Foreskin fibroblast (primary cell): ENCODE measurements at places on chromosomes 6 and 20.

- DNase-seq = peak; percentile 12
Measured at GRCh38 chr20:24497851-24498250, 28.4 kb downstream of the SYNDIG1 start.

GRCh38 chr6:132713352-132714134 lies at the start of gene VNN1:
VNN1 (minus strand) TSS chr6:132714055; CDS start chr6:132714035, 20 bp downstream.
- peak; percentile 34 for DNase-seq

- peak; percentile 78 for DNase-seq
Measured at GRCh38 chr20:7742479-7742878, 197.8 kb downstream of the HAO1 start.

- no peak for DNase-seq
Measured at GRCh38 chr20:58874469-58874868, 22.0 kb downstream of the GNAS start.

GRCh38 chr6:21213492-21213891 lies 380.1 kb upstream of the SOX4 start:
- no peak for DNase-seq

DNA sequence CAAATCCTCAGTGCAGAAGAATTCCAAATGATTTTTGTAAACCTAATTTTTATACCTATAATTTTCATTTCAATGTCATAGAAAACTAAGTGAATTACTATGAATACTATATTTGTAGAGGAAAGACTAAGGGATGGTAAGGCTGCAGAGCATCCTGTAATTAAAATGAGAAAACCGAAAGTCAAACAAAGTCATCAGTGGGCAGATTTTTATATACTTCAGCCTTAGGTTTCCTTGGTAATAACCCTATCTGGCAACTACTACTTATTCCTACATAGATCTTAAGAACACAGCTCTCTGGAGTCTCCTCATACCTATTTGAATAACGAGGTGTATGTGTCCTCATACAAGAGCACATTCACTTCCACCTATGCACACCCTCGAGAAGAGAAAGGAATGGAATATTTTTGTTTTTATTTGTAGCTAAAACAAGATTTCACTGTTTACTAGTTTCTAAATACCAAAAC lies 117.9 kb upstream of the SGK1 start:
- DNase-seq = no peak

DNA sequence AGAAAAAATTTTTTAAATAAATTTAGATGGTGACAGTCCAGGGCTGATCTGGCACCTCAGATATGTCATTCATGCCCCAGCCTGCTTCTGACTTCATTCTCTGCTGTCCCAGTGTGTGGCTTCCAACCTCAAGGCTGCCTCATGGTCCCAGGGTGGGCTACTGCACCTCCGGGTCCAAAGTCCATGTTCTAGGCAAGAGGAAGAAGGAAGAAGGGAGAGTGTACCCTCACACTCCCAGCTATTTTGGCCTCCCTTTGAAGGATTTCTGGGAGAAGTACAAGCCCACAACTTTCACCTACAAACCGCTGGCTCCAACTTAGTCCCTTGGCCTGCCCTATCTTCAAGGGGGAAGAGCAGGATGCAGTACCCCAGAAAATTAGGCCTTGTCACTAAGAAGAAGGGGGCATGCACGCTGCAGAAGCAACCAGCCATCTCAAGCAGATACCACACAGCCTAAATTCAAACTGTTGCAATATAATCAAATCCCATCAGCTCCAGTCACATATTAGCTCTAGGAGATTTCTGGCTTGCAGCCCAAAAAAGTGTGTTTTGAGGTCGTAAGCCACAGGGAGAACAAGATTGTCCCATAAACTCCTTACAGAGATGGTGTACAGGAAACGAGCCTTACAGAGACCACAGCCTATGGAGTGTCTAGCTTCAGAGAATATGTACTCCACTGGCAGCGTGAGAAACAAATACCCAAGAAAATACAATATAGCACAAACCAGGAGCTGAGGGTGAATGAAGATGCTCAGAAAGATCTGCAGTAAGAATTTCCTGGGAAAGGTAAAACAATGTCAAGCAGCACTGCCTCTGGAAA lies 906 bp upstream of the BTN3A2 start:
- peak; percentile 45 for DNase-seq

- no peak for DNase-seq
Measured at GRCh38 chr6:139473731-139474130, 99.3 kb upstream of the CITED2 start.

DNA sequence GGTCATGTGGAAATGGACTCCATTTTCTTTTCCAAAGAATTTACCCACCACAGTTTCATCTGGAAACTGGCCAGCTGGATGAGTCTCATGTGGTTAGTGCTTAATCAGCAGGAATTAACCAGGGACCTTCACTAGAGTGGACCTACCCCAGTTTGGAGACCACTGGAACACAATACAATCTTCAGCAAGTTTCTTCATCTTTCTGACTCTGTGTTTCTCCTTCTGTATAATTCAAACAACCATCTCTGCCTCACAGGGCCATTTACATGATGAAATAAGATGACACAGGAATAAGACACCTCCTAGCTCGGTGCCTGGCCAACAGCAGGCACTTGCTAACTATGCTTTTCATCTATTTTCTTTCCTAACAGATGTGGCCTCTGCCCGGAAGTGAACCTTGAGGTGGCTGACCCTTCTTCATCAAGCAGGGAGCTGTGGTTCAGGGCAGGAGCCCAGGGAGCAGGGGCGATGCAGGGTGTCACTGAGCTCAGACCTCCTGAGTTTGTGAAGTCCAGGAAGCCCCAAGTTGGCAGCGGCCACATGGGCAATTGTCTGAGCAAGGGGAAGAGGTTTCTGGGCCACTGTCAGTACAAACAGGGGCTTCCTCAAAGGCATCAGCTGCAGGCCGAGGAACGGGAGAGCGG lies 98.8 kb downstream of the SOD2 start:
- peak; percentile 86 for DNase-seq

DNA sequence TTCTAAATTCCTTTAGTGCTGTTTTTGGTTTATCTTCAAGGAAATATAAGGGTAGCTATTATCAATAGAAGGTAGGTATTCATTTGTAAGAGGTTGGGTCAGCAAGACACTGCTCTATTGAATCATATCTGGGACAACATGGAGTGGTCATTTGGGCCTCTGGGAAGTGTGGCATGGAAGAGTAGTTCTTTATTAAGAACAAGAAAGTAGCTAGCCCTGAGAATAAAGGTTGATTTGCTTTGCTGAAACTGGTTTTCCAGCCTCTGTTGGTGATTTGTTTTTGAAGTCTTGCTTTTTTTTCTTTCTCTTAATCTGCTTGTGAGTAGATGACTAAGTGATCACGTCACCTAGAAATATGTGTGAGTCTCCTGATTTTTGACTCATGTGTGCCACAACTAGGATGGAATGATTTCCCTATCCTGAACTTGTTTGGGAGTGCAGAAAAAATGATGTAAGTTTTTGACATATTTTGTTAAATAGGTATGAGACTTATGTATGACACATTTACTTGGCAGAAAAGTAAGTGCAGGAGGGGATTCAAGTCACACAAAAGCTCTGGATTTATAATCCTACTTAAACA lies 381.8 kb downstream of the CENPW start:
- peak; percentile 88 for DNase-seq

- no peak for DNase-seq
Measured at GRCh38 chr6:24694198-24694597, 24.8 kb downstream of the C6orf62 start.

DNA sequence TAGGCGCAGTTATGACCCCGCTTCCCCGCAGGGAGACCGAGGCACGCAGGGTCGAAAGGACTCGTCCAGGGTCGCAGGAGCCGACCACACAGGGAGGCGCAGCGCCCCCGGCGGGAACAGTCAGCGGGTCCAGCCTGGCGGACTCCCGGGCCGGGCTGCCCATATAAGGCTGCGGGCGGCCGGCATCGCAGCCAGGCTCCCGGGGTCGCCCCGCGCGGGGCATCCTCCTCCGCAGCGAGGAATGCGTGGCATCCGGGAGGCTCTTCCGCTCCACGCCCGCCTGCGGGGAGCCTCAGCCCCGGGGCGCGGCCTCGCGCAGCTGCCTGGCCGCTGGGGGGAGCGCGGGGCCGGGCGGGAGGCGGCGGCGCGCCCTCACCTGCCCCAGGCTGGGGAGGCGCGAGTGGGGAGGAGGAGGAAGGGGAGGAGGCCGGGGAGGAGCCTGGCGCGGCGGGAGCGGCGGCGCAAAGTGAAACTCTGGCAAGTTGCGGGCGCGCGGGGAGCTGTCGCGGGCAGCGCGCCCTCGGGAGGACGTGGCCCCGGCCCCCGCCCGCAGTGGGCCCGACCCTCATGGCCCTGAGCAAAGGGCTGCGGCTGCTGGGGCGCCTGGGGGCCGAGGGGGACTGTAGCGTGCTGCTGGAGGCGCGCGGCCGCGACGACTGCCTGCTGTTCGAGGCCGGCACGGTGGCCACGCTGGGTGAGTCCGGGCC lies at the start of gene SYNJ2:
Gene SYNJ2 (plus strand): TSS at position 469 of the 707 bp plus-strand sequence. CDS start 99 bp downstream, at position 568.
- peak; percentile 88 for DNase-seq
